ENCODE measurements at places on chromosomes 1 and 21.

DNA sequence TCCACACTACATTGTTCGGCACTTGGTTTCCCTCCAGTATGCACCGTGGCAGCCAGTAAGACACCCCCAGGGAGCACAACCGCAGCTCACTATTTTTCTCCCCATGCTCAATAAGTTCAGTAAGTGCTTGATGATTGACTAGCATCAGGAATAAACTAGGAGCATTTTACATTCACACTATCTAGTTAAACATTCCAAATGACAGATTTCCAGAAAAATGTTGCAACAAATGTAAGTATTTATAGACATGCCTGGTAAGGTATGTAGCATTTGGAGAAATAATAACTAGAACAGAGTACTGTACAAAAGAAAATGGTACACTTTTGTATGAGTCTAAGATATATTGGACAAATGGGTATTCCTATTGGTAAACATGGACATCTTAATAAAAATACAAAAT lies 92.9 kb downstream of the SLC45A1 start:
- no peak for DNase-seq

DNA sequence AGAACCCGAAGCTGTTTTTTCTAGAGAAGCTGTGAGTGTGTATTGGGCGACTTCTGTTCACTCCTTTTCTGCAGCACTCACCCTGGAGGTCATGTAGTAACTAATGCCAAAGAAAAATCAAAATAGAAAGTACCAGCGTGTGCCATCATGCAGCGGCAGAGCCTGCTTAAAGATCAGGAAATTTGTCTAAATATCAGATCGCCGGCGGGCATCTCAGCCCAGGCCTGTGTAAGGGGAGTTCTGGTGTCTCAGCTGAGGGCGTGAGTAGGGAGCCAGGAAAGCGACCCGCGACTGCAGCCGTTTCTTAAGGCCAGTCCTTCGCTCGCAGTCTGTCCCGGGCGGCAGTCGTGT lies 768 bp downstream of the EDARADD start:
- no peak for DNase-seq

- no peak for DNase-seq
These were observed 26.8 kb downstream of the TMEM201 start for GRCh38 chr1:9615316-9616063.

GRCh38 chr1:187876775-187877174 lies 1048.0 kb downstream of the PLA2G4A start:
- no peak for DNase-seq

- DNase-seq, result no peak
These were observed 3.4 kb downstream of the SH2D2A start for GRCh38 chr1:156813298-156813697.

DNA sequence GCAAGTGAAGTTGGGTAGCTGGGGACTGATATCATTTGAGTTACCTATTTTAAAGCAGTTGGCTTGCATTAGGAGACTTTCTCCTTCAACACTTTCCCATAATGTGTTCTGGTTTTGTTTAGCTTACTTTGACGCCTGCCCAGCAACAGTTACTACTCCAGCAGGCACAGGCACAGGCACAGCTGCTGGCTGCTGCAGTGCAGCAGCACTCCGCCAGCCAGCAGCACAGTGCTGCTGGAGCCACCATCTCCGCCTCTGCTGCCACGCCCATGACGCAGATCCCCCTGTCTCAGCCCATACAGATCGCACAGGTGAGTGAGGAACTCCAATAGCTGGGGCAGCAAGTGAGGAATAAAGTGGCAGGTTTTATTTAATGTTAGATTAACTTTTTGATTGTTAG lies 144.3 kb downstream of the CD247 start:
- DNase-seq, result no peak

GRCh38 chr1:169493251-169493650 lies 7.5 kb upstream of the SLC19A2 start:
- DNase-seq, result no peak

GRCh38 chr1:109986054-109986444 lies 1.5 kb downstream of the AHCYL1 start:
- DNase-seq, result no peak

DNA sequence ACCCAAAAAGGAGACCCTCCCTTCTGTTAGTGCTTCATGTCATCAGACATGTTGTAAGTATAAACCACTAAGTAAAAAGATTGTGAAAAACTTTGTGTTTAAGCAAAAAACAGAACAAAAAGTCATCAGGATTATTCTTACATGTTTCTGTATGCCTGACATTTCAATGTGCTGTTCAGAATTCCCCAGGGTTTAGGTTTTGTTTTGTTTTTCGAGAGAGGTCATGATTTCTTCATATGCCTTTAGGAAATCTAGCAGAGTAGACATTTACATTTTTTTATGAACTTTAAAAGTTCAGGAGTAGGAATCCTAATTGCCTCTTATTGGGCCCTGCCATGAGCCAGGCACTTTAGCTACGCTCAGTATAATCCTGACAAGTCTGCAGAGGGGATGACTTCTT lies 85.3 kb downstream of the VPS13D start:
- no peak for DNase-seq

- DNase-seq, result no peak
These were observed 26.4 kb upstream of the FOXE3 start for GRCh38 chr1:47389731-47390130.

DNA sequence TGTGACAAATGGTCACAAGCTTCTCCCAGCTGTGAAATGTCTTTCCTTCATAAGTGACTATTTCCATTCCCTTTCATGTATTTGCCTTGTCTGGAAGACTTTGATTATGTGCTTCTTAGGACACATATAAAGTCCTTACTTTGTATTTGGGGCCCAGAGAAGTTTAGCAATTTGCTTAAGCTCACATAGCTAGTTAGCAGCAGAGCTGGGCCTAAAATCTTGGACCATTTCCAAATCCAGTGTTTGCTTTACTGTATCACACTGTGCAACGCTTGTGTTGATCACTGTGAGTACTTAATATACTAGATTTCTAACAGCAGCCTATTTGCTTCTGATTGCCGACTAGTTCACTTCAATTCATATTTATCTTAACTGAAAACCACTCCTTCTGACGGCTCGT lies 2.2 kb upstream of the KCNA3 start:
- no peak for DNase-seq

- no peak for DNase-seq
These were observed 485.5 kb downstream of the DISC1 start for GRCh38 chr1:232112076-232112475.

DNA sequence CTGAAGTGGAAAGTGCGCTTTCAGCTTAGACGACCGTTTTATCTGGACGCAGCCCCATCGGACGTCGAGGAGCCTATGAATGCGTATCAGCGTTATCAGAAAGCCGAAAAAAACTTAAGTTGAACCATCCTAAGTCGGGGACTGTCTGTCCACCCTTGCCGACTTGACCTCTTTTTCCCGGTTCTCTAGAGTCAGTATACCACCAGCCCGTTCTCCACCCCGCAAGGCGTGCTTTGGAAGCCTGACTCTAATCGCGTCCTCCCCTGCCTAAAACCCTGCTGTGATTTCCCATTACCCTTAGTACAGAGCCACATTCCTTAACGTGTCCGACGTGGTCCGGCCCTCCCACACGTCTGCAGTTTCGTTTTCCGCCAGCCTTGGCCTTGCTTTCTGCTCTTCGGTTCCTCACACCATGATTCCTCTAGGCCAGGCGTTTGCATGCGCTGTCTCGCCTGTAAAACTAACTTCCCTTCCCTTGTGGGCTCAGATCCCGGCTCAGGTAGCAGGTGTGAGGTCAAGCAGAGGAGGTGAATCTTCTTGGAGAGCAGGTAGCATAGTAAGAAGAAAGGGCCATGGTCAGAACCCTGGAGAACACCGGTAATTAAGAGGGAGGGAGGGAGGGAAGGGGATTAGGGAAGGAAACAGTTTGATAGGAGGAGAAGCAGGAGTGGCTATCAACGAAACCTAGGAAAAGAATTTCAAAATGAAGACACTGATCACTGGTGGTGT lies 865 bp downstream of the ADPRS start:
- no peak for DNase-seq

DNA sequence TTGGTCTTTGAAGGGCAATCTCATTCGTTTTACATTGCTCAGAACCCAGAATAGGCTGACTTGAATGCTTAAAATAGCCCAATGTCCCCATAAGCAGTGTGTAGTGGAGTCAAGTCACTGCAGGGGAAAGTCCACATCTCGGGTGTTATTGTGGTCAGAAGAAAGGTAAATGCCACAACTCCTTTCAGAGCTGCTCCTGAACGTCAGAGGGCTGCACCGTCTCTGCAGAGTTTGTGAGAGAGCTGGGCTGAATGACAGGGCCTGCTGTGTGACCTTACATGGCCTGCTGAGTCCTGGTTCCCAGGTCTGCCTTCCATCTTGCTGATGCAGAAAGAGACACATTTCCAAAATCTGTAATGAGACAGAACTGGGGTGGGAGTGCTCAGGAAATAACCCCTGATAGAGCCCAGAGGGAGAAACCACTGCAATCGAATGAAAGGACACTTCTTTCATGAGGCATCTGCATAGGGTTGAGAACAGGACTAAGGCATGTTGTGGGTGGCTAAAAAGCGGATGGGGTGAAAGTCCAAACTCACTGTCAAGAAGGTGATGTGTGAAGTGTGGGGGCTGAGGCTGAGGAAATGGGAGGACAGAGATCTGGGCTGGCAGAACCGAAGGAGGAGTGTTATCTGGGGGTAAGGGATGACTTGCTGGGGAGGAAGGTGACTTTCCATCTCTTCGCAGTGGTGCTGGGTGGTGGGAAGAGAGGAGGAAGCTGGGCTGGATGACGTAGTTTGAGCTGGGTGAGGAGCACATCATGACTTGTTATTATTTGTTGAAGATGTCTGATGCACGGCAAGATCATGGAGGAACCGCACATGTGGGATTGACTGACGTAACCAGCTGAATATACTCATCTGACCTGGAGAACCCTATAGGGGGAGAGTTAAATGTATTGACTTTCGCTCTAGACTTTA lies 33.7 kb downstream of the XCL2 start:
- DNase-seq, result no peak

GRCh38 chr1:231065510-231066241 lies 25.6 kb upstream of the FAM89A start:
- no peak for DNase-seq

- no peak for DNase-seq
These were observed 86.2 kb downstream of the LBR start for GRCh38 chr1:225341642-225342041.

Data from stimulated activated CD8-positive, alpha-beta memory T cell treated with anti-CD3 and anti-CD28 coated beads, Interleukin-15, amount 100 ng/mL, for 24 hours (primary cell).